ENCODE measurements at places on chromosomes 6 and 20.

GRCh38 chr6:157716251-157716995 is 106.6 kb upstream of the SNX9 start:
- no peak for DNase-seq

- DNase-seq, result no peak
These were observed 13.6 kb upstream of the SH3BGRL2 start for GRCh38 chr6:79617518-79617941.

GRCh38 chr20:25195962-25196785 is 662 bp downstream of the ENTPD6 start:
- no peak for DNase-seq

DNA sequence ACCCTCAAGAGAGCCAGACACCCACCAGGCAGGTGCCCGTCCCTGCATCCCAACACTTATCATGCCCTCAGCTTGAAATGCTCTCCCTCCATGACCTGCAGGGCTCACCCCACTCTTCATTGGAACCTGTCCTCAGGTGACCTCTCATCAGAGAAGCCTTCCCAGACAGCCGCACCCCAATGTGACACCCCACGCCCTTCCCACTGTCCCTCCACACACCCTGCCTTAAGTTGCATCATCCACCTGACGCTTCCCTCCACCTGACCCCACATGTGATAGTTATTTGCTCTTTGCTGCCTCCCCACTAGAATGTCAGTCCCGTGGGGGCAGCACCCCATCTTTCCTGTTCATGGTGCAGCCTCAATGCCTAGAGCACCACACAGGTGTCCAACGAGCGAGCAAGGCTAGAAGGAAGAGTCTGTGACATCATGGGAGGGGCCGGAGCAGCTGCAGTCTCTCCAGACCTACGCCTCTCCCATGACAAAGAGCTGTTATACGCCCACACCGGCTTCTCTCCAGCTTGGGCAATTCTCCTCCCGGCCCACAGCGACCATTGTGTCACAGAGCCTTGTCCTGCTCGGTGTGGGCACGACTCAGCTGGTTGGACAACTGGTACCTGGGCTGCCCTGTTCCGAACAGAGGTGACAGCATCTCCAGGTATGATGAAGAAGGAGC is 58.2 kb downstream of the NFATC2 start:
- DNase-seq, result no peak

Data from GM04504 (cell line).